ENCODE measurements at places on chromosomes 12 and 14. TPM values are rescaled to one million over a fixed set of nuclear protein-coding genes. Genes with fewer than 3 reads are reported as not detected.
A peak's percentile ranks its signal among the peaks of the same experiment; 100 is the strongest.

GRCh38 chr14:58638231-58639197 lies 752 bp downstream of the DACT1 start:
- H3K4me1 ChIP-seq, result peaks cover 8% of the 10 kb centered on the region
- no peak overlapping the region for H3K27ac ChIP-seq
- no peaks in the 10 kb centered on the region for H3K36me3 ChIP-seq
- peak; percentile 26 for DNase-seq
- H3K27me3 ChIP-seq, result peaks cover 30% of the 10 kb centered on the region
- peak overlapping the region; percentile 47 for H3K4me3 ChIP-seq

The KRT82 gene
- total RNA-seq, result not detected

The IKZF4 gene
- total RNA-seq, result 5.4 TPM

DNA sequence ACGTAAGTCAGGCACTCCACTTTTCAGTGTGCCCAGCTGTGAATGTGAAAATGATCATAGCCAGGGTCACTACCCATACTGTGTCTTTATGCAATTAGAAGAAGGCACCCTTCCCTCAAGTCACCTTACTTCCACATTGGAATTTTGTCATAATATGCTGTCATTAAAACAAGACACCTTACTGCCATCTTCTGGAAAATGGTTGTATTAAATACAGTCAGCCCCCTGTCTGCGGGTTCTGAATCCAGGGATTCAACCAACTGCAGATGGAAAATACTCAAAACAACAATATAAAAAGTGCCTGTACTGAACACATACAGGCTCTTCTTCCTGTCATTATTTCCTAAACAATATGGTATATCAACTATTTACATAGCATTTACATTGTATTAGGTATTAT lies 70.2 kb upstream of the TBX5 start:
- no peaks in the 10 kb centered on the region for H3K36me3 ChIP-seq
- H3K4me3 ChIP-seq, result no peak overlapping the region
- peaks cover 25% of the 10 kb centered on the region for H3K27me3 ChIP-seq
- H3K4me1 ChIP-seq, result no peaks in the 10 kb centered on the region
- no peak overlapping the region for H3K27ac ChIP-seq

DNA sequence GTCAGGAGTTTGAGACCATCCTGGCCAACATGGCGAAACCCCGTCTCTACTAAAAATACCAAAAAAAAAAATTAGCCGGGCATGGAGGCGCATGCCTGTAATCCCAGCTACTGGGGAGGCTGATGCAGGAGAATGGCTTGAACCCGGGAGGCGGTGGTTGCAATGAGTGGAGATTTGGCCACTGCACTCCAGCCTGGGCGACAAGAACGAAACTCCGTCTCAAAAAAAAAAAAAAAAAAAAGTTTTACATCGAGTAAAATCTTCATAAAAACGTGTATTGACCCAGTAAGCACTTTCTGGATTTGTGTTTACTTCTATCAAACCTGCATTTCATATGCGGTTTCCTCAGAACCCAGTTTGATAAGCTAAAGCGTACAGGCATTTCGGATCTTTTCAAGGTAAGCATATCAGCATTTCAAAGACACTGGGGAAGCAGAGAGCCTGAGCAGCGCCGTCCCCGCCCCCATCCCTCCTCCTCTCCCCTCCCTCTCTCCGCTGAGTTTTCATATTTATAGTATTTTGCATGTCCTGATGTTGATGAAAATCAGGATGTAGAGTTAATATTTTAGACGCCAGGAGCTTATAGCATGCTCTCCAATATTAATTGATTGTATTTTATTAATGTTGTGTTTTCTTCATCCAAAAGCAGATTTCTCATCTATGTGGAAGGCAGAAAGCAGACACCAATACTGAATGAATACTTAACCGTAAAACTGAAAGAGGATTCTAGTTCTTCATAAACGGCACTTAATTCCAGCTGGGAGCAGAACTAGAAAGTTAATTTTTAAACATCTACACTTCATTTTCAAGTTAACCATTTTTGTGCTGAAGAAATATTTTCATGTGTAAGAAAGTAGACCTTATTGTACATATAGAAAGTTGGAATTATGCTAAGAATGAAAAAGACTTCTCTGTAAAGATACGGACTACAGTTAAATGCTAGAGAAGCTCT lies 9.2 kb upstream of the HIP1R start:
- peak; percentile 48 for DNase-seq
- peaks cover 3% of the 10 kb centered on the region for H3K27me3 ChIP-seq
- no peak overlapping the region for H3K27ac ChIP-seq
- H3K4me1 ChIP-seq, result peaks cover 5% of the 10 kb centered on the region
- H3K4me3 ChIP-seq, result peak overlapping the region; percentile 85

The MYBPC1 gene
- not detected for total RNA-seq

DNA sequence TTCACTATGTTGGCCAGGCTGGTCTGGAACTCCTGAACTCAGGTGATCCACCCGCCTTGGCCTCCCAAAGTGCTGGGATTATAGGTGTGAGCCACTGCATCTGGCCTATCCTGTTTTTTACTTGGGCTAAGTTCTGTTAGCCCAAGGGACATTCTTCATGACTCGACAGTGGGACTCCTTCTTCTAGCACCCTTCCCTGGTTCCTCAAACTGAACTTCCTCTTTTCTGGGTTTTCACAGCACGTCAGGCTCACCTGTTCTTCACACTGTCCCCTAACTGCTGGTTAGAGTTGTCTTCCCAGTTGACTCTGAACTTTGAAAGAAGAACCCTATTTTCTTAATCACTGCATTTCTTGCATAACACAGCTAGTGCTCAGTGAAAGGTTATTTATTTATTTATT lies 22.5 kb downstream of the CABP1 start:
- no peaks in the 10 kb centered on the region for H3K36me3 ChIP-seq
- H3K27ac ChIP-seq, result no peak overlapping the region
- H3K4me1 ChIP-seq, result no peaks in the 10 kb centered on the region
- peaks cover 2% of the 10 kb centered on the region for H3K27me3 ChIP-seq
